ENCODE measurements at places on chromosomes 12 and 14.

GRCh38 chr12:77033658-77034536, 31.5 kb downstream of the E2F7 start:
- DNase-seq: no peak

DNA sequence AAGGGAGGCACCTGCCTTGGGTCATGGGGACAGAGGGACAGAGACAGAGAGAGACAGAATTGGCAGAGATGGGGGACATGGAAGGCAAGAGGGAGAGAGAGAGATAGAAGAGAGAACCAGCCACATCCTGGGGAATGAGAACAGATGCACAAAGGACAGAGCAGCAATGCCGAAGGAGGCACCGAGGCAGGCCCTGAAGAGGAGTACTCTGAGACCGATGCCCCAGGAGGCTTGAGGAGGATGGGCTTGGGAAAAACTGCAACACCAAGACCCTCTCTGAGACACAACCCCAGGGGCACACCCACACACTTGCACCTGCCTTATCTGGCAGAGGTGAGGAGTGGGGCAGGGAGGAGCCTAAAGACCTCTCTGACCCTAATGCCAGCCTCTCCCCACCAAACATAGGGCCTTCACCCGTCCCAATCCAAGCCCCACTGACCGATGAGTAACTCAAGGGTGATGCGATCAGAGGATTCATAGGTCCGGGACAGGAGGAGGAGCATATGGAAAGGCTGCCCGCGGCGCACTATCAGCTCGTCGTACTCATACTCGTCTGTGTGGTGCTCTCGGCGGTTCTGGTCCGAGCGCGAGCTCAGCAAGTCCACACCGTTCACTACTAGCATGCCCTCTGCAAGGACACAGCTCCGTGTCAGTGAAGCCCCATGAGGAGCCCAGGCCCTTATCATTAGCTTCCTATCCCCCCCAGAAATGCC, 1.6 kb downstream of the TGM1 start:
- DNase-seq: no peak

DNA sequence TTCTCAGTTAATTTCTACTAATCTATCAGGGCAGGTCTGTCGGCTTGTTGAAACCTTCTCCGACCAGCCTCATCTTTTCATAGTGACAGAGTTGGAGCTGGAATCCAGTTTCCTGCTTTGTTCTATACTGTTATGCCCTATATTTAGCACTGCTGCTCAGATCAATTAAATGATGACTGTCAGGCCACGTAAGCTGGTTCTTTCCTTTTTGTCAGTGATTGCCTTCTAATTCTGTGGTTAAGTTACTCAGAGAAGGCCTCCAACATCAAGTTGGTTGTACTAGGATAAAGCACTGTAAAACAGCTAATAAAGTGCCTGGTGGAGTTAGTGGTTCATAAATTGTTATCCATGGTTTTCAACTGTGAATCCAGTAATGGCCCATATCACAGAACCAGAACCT, 22.6 kb downstream of the DERA start:
- DNase-seq: no peak

- DNase-seq: no peak
These were observed 47.4 kb downstream of the AMN start for GRCh38 chr14:102969901-102970300.

- DNase-seq: no peak
These were observed 45.2 kb downstream of the DEGS2 start for GRCh38 chr14:100114109-100114765.

- DNase-seq: peak; percentile 33
These were observed 32.0 kb downstream of the TSHR start for GRCh38 chr14:80987235-80988032.

- no peak for DNase-seq
These were observed 233.2 kb downstream of the RBM19 start for GRCh38 chr12:113732916-113733315.

DNA sequence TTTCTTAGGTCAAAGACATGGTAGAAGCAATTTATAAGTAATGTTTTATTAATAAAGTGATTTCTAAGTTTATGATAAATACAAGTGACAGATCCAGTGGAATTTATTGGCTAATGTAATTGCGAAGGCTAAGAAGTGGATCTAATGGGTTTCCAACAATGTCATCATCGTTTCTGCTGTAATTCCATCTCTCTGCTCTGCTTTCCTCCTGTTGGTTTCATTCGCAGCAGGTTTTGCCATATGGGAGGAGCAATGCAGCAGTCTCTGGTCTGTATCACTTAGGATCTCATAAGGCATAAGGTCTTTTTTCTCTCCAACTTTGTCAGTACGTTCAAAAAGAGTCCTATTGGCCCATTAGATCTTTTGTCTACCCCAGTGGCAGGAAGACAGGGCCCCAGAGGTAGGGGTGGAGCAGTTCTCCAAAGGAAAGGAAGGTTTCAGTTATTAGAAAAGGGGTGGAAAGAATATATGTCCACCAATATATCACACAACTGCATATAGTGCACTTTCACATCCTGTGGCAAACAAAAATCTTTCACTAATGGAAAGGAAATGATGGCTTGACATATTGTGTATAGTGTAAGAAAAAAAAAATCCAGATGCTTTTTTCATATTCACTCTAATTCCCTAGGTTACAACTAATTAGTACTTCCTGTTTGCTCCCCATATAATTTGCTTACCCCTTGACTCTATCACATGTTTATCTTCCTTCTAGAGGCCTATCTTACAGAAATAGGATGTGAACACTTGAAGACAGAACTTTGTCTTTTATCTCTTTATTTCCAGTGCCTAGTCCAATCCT, 451.3 kb downstream of the ZFP36L1 start:
- no peak for DNase-seq

GRCh38 chr14:103562179-103562428, 353 bp downstream of the BAG5 start:
- no peak for DNase-seq

DNA sequence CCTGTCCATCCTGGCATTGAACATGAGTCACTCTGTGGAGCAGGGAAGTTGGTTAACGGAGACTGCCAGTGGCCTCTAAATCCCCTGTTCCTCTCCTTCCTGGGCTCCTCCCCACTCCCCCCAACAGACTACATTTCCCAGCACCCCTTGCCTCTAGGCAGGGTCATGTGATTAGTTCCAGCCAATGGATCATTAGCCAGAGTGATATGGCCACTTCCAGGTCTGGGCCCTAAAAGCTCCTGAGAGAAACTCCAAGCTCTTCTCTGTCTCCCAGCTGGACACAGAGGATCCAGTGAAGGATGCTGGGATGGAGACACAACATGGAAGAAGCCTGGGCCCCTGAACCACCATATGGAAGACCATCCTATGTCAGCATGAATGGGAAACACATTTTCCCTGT, 54.4 kb upstream of the RFLNA start:
- no peak for DNase-seq

- DNase-seq: no peak
These were observed 123.9 kb upstream of the FOXN3 start for GRCh38 chr14:89540830-89541470.

DNA sequence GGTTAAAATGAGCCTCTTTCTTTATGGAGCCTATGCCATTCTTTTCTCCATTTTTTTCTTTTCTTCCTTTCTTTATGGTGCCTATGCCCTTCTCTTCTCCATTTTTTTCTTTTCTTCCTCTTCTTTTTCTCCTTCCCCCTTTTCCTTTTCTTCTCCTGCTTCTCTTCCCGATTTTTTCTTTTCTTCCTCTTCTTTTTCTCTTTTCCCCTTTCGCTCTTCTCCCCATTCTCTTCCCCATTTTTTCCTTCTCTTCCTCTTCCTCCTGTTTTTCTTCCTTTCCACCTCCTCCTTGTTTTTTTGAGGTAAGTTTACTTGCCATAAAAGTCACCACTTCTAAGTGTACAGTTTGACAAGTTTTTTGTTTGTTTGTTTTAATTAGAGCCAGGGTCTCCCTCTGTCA, 50.1 kb downstream of the KIAA0586 start:
- no peak for DNase-seq

DNA sequence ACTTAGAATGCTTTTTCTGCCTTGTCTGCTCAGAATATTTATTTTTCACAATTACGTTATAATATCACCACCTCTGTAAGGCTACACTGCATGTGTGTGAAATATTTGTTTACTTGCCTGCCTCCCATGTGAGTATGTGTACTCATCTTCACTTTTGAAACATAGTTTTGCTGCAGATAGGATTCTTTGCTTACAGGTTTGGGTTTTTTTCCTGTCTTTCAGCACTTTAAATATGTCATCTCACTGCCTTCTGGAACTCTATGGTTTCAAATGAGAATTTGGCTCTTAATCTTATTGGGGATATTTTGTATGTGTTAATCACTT, 10.9 kb downstream of the G2E3 start:
- no peak for DNase-seq

DNA sequence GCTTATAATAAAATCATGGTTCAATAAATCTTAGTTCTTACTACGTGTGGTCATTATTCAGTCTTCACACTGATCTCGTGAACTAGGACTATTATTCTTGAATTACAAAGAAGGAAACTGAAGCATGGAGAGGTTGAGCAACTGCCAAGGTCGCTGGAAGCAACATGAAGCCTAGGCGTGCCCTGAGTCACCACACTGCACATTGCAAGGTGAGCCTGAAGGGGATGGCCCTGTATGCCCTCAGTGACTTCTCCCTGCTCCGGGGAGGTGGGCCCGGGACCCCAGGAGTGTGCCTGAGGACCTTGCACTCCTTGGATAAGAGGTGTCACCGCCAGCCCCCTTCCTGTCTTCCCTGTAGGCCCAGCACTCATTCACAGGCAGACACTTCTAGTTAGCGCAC, 161.6 kb downstream of the CACNA1C start:
- DNase-seq: no peak

GRCh38 chr12:6097411-6097810, 27.1 kb downstream of the VWF start:
- DNase-seq: no peak

DNA sequence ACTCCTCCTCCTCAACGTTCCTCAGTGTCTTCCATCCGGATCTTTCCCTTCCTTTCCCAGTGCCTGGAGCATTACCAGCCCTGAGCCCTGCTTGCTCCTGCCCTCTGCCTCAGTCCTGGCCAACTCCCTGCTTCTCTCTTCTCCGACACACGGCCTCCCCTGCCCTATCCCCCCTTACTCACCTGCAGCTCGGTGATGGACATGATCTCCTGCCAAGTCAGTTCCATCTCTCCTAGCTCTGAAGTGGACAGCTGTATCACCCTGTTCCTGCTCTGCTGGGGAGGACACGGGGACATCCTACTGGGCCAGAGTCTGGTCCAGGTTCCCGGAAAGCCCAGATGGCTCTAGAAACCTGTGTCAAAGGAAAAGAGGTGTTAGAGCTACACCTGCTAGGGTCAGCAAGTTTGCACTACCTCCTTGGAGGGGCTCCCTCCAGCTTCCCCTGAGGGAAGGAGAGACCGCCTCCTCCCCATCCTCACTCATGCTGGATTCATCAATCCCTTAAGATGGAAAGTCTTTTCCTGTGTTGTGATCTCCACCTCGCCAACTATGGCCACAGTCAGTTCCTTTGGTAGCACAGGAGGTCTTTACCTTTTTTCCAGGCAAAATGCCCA, 5.8 kb downstream of the NFE2 start:
- DNase-seq: no peak

DNA sequence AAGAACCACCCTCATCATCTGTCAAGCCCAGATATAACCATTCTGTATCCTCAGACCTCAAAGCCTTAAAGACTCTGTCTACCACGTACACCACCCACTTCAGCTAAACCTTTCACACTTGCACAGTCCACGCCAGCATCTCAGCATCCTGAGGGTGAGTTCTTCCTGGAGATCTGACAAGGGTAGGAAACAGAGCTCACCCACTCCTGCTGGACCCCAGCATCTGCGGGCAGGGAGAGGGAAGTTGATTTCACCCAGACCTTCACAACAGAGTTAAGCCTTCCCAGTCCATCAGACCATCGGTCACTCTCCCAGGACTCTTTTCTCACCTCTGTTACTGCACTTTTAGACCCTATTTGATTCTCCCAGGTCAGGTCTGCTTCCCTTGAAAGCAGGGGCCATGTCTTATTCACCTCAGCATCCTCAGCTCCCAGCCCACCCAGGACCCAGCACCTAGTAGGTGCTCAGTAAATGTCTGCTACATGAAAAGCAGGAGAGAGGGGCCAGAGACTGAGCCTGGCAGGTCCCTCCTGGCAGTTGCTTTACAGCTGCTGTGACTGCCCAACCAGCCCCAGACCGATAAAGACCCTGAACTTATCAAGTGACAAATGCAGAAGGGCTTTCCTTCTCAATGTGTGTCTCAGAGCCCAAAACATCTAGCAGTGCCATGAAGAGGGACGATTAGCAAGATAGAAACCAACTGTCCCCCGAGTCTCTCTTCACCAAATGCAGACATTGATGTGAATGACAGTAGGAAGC, 34.1 kb downstream of the ANO2 start:
- DNase-seq: no peak

DNA sequence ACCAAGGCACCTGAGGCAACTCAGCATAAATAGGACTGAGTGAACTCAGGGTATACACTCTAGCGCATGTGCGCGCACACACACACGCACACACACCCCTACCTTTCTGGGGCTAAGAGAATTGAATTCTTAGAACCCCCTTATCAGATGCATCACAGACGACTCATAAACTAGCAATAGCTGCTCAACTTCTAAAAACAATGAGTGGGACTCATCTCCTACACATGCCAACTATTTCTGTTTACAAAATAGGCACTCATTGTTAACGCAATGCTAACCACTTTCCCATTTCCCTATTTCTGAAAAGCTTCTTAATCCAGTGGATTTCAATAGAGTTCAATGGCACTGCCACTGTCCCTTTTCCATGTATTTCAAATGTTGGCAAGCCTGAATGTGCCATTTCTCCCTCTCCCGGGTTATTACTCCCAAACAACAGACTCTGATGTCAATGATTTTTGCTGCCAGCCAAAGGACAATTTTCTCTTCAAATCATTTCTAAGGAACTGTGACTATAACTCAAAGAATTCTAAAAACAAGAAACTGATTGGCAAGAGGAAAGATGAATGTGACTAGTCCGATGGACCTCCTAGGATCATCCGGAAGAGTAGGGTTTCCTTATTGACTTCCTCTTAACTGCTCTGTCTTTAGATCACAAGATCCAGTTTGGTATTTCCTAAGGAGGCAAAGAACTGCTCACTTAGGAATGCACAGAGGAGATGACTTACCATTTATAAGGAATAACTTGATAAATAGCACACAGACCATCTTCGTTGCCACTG, 48.8 kb downstream of the SLC38A1 start:
- DNase-seq: peak; percentile 54

Data from stimulated activated CD8-positive, alpha-beta memory T cell treated with anti-CD3 and anti-CD28 coated beads, Interleukin-15, amount 100 ng/mL, for 1 hour (primary cell).